ENCODE measurements at places on chromosomes 6 and 20.
A peak's percentile ranks its signal among the peaks of the same experiment; 100 is the strongest.

GRCh38 chr20:36861625-36861874, 14.4 kb upstream of the TLDC2 start:
- DNase-seq = no peak

GRCh38 chr6:52457096-52457495, 37.0 kb downstream of the EFHC1 start:
- DNase-seq = no peak

DNA sequence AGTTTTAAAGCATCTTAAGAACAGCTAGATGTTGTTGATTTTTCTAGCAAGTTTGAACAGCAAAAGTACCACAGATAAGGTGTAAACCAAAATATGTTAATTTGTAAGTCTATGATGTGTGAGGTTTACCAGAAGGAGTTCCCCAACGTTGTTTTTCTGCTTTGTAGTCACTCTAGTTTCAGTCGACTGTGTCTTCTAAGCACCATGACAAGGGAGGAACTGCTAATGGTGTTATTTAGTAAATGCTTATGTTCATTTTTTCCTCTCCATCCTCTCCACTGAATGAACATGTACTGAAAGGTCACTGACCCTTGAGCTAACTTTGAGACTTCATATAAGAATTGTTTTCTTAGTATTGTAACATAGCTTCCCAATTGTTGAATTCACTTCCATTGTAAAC, 3.0 kb downstream of the ENPP3 start:
- no peak for DNase-seq

DNA sequence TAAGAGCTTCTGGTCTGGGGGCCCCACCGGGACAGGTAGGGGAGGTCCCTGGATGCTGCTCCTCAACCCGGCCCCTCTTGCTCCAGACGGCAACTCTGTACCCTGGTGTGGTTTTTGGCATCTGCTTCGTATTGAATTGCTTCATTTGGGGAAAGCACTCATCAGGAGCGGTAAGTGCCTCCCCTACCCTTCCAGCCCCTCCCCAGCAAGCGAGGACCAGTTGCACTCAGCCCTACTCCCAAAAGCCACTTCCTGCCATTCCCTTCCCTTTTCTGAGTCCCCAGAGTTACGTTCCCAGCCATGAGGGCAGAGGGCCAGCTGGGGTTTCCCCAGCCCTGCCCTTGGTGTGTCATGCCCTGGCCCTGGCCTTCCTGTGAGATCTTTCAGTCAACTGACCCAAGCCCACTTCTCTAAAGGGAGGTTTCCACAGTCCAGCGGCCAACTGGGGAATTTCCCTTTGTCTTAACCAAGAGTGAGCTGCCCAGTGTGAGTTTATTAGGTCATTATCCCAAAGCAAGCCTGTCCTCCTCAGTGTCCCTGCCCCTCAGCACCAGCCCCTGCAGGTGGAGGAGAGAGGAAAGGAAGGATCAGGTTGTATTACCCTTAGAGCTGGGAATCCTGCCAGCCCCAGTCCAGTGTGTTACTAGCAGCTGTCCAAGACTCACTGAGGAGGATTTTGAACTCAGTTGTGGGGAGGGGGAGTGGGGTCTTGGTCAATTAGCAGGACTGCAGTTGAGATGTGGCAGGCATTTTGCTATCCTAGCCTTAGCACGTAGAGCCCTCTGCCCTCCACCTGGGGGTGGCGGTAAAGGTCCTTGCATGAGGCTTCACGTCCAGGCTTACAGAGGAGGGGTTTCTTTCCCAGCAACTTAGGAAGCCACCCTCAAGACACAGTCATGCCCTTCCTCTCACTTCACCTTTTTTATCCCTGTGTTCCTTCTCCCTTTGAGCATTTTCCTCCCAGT, 45.8 kb downstream of the TM9SF4 start:
- peak; percentile 4 for DNase-seq

DNA sequence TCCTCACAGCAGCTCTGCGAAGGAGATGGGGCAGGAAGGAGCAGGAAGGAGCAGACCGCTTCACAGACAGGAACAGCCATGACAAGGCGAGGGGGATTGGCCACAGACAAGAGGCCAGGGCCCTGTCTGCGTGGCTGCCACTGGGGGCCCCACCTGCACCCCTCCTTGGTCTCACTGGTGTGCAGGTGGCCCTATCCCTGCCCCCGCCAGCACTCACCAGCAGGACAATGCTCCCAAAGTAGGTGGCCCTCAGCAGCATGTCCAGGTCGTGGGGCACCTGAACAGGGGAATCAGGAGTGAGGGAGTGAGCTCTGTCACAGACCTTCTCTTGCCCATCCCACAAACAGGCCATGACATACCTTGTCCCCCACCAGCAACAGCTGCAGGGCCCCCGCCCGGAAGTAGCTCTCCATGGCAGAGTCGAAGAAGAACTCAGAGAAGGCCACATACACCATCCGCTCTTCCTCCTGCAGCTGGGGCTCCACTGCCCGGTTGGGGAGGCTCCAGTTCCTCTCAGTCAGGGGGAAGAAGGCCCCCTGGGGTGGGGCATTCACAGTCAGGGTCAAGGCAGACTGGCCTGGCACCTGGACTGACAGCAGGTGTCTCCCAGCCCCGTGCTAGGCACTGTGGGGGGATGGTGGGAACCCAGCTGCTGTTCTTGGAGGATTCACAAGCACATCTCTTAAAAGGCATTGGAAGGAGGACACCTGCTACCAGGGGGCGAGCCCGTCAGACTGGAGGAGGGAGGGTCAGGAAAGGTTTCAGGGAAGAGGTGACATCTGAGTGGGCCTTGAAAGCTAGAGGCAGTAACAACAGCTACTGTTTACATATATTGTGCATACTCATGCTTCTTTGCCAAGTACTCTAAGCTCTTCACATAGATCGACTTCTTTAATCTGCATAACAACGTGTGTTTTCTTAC, 7.1 kb downstream of the PLTP start:
- no peak for DNase-seq

- no peak for DNase-seq
Measured at GRCh38 chr6:28489366-28490204, 26.0 kb downstream of the GPX6 start.

DNA sequence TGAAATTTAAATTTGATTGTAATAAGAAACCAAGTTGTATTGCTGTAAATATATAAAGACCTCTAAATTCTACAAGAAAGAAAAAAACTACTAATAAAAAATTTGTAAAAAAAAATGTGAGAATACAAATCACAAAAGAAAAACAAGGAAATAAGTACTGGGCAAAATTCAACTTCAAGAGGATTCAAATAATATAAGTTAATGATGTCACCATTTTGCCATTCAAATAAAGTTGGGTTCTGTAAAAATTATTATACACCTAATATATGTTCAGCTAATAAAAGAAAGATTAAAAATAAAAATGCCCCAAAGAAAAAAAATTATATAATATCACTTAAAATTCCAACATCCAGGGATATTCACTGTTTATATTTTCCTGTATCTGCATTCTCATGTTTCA, 47.0 kb upstream of the BMP5 start:
- no peak for DNase-seq

DNA sequence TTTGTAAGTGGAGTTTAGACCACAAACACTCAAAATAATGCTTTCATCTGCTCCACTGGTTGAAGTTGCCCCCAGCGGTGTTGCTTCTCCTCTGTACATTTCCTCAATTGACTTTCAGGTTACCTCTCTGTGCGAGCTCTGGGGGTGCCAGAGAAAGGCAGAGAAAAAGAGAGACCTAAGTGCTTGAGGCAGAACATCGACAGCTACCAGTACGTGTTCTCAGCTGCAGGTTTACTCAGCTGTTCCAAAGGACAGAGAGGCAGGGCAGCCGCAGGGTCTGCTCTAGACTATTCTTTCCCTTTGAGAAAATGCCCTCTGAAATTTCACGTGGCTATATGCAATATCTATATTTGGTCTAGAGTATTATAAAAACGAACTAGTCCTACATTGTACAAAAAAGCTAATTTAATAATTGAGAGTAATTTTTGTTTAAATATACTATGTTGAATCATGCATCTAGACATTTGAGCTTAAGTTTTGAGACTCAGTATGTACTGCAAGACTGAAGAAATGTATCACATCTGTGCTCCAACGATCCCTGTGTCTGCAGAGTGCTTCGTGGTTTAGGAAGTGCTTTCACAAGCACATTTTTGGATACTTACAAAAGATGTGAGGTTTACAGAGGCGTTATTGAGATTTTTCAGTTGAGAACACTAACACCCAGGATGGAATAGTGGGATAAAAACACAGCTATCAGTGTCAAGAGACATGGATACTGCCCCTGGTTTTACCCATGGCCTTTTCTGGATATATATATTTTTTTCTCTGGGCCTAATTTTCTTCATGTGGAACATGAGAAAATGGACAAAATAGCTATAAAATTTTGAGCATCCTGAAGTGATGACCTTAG, 453.6 kb upstream of the FLRT3 start:
- DNase-seq = no peak

DNA sequence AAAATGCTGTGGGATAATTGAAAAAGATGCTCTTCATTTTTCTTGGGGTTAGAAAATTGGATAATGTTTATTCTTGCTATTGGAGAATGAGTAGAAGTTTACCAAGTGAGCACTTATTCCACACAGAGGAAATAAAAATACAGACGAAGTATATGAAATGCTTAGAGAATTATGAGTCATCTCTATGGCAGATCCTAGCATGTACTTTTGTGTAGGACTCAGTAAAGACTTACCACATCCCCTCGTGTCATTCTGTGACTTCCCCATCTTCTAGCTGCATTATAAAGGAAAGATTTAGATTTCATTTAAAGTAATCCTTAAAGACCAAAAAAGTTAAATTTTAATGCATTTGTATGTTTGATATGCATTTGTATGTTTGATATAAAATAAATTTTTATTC, 685.6 kb downstream of the TBC1D32 start:
- DNase-seq = no peak

GRCh38 chr20:44296011-44296410, 15.0 kb downstream of the FITM2 start:
- DNase-seq = no peak

GRCh38 chr20:19926591-19926990, 90.6 kb upstream of the NAA20 start:
- no peak for DNase-seq

GRCh38 chr6:129940454-129941195, 77.8 kb upstream of the L3MBTL3 start:
- no peak for DNase-seq

GRCh38 chr6:46606338-46606737, 46.3 kb downstream of the CYP39A1 start:
- DNase-seq = no peak

- no peak for DNase-seq
Measured at GRCh38 chr20:41345729-41346067, 5.1 kb downstream of the LPIN3 start.

DNA sequence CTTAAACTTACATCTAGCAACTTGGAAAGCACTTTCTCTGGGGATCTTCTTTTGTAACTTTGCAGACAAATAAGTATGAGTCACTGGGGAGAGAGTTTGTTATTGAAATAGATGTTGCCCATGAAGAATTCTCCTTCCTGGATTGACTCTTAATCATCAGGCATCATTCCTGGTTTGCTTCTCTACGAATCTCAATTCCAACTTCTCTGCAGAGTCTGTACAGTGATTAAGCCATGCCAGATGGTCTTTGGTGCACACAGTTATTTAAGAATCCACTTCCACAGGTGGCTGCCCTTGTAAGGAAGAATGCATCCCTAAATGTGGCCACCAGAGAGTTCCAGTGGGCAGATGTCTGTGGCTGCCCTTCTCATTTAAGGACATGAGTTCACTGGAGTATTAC, 25.7 kb downstream of the MYCT1 start:
- no peak for DNase-seq

- no peak for DNase-seq
Measured at GRCh38 chr20:53365539-53366075, 228.0 kb downstream of the ZNF217 start.

DNA sequence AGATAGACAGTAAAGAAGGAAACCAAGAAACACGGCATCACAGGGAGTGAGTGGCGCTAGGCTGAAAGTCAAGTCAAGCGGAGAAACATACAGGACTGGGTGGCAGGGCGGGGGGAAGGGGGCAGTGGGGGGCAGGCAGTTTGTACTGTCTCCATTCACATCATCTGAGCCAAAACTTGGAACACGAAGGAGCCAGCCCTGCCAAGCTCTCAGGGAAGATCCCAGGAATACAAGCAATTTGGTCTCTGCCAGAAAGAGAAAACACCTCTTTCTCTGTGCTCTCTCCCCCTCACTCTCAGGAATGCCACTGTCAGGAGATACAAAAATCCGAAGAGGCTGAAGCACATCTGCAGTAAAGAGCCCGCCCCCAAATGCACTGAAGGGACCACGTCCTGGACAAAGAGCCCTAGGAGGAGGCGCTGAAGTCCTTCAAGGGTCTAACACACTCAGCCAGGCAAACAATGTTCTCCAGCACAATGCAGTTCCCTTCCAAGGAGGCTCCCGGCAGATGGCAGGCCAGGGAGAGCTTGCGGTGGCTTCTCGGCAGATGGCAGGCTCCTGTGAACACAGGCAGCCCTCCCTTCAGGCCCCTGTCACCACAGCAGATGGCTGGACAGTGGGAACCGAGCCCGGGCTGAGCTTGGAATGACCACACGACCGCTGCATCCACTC, 90.0 kb downstream of the ATP9A start:
- no peak for DNase-seq

- DNase-seq = no peak
Measured at GRCh38 chr6:126034656-126035055, 48.3 kb downstream of the TRMT11 start.

- DNase-seq = no peak
Measured at GRCh38 chr6:6455272-6455671, 133.2 kb upstream of the LY86 start.

DNA sequence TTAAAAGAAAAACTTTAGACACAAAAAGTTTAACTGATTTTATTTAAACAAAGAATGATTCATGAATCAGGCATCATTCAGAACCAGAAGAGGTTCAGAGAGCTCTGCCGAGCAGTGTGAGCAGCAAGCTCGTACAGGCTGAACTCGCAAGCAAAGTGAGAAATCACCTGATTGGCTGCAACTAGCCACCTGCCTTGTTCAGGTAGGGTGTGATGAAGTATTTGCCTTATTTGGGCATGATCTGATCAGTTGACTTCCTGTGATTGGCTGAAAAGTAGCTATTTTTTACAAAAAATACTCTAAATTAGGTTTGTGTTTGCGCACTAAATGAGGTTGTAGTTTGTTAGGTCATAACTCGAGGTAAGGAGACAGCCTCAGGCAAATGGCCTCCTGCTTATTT, 80.7 kb downstream of the HIVEP1 start:
- no peak for DNase-seq

DNA sequence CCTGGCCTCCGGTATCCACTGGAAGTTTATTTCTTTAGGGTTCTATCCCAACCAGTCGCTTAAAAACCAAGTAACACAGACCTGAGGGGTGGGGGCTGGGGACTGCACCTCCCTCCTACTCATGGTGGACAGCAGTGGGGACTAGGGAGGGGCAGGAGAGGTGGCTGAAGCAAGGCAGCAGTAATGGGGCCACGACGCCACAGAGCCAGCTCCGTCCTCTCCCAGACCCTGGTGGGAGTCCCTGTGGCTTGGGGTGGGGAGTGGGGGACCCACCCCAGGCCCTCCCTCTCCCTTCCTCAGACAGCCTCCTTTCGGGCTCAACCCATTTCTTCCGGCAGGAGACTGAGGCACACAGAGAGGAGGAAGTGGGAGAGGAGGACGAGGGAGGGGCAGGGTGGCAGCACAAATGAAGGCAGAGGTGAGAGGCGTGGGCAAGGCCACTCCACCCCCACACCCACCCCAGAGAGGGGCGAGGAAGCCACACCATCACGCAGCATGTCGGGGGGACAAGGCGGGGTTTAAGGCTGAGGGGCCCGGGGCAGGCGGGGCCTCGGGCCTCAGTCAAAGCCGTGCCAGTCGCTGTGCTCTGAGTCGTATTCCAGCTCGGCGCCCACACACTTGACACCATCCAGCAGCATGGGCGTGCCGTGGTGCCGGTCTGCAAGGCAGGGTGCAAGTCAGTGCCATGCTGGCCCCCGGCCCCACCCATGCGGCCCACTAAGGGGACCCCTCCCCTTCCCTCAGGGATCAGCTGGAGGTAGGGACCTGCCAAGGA, 13.9 kb downstream of the ADISSP start:
- DNase-seq = no peak
